Fibroblast of pulmonary artery (primary cell): ENCODE measurements at places on chromosomes 4 and X.
A peak's percentile ranks its signal among the peaks of the same experiment; 100 is the strongest.

GRCh38 chrX:119423631-119424030 is 24.5 kb downstream of the SLC25A43 start:
- DNase-seq: peak; percentile 35

GRCh38 chr4:148810461-148810860 is 368.2 kb upstream of the NR3C2 start:
- DNase-seq: no peak

- DNase-seq: no peak
These were observed 288.5 kb downstream of the FBXW7 start for GRCh38 chr4:152247271-152247975.

- DNase-seq: peak; percentile 47
These were observed 131.8 kb downstream of the GLRA3 start for GRCh38 chr4:174697202-174697601.

DNA sequence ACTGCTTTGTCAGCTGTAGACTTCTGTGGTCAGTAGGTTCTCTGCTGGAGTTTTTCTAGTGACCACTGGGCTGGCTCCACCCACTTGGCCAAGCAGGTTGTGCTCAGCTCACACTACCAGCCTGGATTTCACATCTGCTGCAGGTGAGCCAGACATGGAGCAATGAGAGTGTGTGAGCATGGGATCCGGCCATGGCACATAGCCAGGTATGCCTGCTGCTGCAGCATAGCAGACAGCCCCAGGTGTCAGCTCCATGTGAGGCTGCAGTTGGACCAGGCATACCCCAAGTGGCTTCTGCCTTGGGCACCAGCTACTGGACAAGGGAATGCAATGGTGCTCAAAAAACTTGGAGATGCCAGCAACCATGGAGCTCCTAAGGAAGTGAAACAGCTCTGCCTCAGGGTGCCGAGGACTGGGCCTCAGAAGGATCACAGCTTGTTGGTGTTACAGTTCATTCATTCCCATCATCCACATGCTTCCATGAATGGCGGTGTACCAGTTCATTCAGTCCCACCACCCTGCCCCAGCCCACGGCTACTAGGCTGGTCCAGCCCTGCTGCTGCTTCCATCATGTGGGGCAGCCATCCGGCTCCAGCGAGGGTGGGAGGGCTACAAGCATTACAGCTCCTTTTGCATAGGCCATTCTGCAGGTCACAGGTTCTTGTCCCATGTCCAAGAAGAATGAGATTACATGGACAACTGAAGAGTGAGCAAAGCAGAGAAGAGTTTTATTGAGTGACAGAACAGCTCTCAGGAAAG is 389.1 kb upstream of the PCDH7 start:
- DNase-seq: no peak
